Stimulated activated naive CD4-positive, alpha-beta T cell treated with Interleukin-2 at 50 U/mL for 16 hours (primary cell): ENCODE measurements at places on chromosomes 2 and 18.

- no peak for DNase-seq
These were observed 2.0 kb upstream of the CAPN14 start for GRCh38 chr2:31219131-31219969.

- peak; percentile 16 for DNase-seq
These were observed 107.9 kb upstream of the IL1R2 start for GRCh38 chr2:101883860-101884259.

- no peak for DNase-seq
These were observed 2.8 kb downstream of the ASB18 start for GRCh38 chr2:236261452-236261851.

DNA sequence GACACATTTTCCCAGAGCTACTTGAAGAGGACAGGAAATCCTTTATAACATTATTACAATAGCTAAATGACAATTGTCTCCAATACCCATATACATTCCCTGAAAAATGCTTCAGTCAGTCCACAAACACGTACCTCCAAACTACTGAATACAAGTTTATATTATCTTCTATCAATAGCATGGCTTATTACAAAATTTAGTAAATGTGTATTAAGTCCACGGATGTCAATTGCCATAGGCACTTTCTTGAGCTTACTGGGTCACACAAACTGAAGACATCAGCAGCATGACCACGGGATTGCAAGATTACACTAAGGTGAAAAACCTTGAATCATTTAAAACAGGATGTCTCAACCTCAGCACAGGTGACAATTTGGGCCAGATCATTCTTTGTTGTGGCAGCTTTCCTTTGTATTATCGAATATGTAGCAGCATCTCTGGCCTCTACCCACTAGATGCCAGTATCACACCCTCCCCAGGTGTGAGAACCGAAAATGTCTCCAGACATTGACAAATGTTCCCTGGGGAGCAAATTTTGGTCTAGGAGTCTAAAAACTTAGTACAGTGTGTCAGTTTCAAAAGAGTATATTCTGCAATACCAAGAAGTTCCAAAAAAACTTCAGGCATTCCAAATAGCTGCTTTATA is 1.4 kb downstream of the MBD2 start:
- peak; percentile 29 for DNase-seq

- DNase-seq: no peak
These were observed 20.9 kb downstream of the STRADB start for GRCh38 chr2:201472411-201472810.

- DNase-seq: no peak
These were observed 422.8 kb upstream of the ZEB2 start for GRCh38 chr2:144942516-144943256.

DNA sequence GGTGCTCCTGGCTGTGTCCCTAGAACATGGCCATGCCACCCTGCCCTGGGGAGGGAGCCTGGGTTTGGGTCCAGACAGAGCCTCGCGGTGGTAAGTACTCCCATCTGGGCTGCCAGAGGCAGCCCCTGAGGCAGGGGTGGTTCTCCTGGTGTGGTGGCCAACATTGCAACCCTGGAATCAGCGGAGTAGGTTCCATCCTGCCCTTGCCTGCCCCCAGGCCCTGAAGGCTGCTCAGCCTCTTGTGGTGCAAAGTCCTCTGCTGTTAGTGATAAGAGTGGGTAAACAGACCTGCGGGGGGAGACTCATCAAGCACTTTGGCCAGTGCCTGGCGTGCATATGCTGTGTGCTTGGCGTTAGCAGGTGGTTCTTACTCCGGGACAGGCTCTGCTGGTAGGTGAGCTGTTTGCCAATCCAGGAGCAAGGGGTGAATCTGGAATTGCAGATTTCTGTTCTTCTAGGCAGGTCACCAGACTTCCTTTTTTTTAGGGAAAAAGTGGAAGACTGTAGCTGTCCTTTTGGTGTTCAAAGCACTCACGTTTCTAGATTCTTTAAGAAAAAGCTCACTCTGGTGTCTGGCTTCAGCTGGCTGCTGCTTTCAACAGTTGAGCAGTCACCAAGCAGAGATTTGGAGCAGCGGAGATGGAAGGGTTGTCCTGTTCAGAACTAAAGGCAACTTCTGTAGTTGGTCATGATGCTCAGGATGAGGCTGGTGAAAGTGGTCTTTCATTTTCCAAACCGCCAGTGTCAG is 3.2 kb downstream of the CNNM3 start:
- DNase-seq: no peak

- DNase-seq: no peak
These were observed 1094.7 kb upstream of the KLHL29 start for GRCh38 chr2:22290302-22290701.

DNA sequence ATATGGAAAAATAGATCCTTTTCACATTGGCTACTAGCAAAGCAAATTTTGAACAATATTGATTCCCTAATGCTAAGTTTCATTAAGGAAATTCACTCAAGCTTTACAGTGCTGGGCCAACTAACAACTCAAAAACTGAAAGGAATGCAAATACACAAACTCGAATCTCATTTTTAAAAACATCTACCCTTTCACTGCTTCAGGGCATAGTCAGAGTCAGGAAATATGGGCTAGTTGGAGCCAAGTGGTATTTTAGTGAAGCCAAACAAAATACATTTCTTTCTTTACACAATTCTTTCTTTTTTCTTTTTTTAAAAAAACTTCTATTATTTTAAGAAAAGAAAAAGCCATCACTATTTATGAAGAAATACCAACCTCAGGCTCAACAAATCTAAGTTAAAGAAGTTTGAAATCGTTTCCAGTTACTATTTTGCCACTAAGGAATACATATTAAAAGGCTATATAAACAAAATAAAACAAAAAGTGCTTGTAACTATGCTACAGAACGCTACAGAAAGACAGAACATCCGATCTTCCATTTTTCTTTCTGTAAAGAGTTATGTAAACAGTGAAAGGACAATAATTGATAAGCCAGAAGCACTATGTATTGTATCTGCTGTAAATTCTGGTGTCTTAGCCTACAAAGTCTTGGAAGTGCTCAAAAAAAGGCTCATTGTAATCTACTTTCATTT is 113.6 kb upstream of the STK17B start:
- no peak for DNase-seq

GRCh38 chr2:167424803-167425755 is 536.8 kb downstream of the XIRP2 start:
- DNase-seq: no peak

DNA sequence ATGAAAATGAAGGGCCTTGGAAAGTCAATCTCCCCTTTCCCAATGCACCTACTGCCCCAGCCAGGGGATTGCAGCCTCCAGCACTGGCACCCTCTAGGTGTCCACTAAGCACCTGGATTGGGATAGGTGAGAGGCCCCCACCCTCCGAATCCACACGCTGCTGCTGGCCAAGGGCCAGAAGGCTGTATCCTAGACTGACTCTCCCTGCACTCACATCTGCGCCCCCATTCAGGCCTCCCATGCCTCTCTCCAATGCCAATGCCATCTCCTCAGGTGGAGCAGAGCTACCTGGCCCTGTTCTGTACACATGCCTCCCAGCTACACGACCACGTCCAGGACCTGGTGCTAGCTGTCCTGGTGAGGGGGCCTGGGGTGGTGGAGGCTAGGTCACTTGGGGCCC is 9.8 kb downstream of the MFSD2B start:
- no peak for DNase-seq

- DNase-seq: no peak
These were observed 122.7 kb downstream of the DNER start for GRCh38 chr2:229591611-229592010.

DNA sequence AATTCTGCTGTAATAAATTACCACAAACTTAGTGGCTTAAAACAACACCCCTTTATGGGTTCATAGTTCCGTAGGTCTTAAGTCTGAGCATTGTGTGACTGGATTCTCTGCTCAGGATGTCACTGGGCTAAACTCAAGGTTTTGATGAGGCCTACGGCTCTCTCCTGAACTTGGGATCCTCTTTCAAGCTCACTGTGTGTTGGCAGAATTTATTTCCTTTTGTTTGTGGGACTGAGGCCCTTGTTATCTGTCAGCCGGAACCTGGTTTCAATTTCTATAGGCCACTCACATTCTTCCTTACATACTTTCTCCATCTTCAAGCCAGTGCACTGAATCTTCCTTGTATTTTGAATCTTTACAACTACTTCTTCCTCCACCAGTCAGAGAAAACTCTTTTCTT is 290.2 kb downstream of the AKAIN1 start:
- DNase-seq: no peak
